ENCODE measurements at places on chromosomes 2 and 18.

- DNase-seq = no peak
Observed at GRCh38 chr2:57022496-57022895, 838.7 kb downstream of the CCDC85A start.

GRCh38 chr2:53234548-53234903 is 533.1 kb upstream of the CHAC2 start:
- DNase-seq = no peak

DNA sequence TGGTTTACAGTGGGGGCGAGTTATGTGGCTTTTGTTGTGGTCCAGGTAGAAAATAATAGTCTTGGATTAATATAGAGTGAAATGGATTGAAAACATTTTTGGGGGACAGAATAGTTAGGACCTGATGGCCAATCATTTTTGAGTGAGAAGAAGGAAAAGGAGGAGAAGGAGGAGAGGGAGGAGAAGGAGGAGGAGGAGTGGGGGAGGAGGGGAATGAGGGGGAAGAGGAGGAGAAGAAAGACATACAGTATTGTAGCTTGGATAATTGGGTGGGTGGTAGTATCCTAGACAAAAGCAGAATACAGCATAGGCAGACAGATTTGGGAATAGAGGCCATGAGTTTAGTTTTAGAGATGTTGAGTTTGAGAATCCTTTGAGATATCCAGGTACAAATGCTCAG is 101.6 kb downstream of the GATA6 start:
- no peak for DNase-seq

DNA sequence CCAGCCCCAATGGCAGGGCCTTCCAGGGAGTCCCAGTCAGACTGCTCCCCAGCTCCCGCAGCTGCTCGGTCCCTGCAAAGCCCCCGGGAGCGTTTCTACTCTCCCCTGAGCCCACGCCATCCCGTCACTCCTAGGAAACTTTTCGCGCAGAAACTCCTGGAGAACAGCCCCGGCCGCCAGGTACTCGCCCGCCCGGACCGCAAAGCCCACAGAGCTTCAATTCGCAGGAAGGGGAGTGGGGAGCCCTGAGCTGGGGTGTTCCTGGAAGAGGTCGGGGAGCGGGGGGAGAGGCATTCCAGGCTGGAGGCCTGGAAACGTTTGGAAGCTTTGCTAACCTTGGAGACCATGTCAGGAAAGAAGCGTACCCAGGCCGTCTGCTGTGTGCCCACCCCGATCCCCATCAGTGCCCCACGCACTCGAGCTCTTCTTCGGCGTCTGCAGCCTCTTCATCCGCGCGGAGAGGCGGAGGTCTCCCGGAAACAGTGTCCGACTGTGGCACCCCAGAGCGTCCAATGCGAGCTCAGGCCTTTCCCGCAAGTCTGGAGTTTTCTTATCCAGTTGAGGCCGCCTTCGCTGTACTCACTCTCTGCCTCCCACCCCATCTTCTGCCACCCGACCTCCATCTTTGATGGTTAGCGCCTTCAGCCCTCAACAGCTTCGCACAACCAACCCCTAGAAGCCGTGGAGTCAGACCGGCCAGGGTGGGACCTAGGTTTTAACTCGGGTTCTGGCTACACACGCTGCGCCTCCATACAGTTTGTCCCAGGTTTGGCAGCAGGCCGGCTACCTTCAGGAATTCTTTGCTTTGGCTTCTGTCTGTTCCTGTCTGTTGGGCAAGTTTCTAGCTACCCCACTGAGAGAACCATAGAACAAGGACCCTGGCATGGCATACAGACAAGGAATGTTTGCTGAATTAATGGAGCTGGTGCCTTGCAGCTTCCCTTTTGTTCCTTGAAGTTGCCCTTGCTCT is 3.7 kb downstream of the PCGF1 start:
- DNase-seq = no peak

DNA sequence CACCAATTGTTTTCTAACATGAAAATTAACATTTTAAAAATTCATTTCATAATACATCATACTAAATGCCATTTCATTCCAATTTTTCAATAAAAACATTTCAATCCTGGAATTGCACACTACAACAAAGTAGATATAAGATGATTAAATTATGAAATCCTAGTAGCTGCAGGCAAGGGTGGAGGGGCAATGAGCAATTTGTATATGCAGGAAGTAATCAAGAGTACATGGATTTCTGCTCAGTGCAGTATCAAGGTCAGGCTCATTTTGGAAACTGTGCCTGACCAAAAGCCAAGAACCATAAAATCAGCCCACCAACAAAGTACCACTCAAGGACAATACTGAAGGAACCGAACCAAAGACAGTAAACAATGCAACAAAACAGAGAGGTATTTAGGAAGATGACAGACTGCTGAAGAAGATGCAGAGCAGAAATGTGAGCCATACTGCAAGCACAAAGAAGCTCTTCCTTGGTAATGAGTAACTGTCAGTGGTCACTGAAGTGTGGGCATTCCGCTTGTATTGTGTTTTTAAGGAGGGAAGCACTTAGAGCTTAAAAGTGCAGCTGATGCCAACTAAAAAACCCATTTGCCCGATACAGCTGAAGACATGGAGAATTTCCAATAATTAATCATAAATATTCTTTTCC is 34.5 kb upstream of the DSEL start:
- DNase-seq = no peak

DNA sequence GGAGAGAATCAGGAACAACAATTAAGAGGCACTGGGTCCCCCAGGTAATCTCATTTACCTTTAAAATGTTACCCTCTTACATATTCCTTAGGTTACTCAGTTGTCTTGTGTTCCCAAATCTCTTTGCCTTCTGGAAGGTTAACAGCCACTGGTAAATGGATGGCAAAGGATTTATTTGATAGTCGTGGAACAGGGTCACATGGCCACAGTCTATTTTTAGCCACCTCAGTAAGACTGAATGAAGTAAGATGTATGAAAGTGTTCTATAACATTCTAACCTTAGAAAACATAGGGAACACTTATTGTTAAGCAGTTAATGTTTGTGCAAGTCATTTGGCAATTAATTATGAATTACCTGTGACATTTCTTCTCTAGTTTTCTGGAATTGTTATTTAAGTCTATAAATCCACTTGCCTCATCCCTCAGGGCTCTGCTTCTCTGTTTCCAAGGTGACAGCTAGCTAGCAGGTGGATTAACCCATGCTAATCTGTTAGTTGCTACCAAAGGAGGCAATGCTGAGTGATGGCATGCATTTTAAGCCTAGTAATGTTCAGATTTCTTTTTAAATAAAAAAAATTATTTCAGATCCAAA is 211.0 kb downstream of the PIK3C3 start:
- DNase-seq = no peak

GRCh38 chr2:59903994-59904544 is 649.4 kb downstream of the BCL11A start:
- DNase-seq = no peak

GRCh38 chr2:12686708-12687283 is 29.9 kb upstream of the TRIB2 start:
- DNase-seq = no peak

DNA sequence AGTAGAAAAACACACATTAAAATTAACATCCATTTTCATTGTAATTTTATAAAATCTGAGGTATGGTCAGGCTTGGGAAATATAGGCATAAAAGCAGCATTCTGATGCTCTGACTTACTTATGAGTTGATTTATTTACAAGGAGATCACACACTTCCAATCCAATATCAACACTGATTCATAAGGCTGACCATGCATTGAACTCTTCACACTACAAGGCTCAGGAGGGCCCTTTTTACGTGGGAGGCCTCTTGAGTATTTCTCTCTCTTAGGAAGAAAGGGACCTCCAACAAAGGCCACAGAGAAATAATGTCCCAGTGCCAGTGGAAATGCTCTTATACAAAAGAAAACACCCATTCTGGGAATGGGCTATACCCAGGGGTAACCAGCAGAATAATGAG is 222.8 kb downstream of the NAPG start:
- DNase-seq = no peak

GRCh38 chr18:62461591-62461990 is 61.2 kb upstream of the ZCCHC2 start:
- no peak for DNase-seq

DNA sequence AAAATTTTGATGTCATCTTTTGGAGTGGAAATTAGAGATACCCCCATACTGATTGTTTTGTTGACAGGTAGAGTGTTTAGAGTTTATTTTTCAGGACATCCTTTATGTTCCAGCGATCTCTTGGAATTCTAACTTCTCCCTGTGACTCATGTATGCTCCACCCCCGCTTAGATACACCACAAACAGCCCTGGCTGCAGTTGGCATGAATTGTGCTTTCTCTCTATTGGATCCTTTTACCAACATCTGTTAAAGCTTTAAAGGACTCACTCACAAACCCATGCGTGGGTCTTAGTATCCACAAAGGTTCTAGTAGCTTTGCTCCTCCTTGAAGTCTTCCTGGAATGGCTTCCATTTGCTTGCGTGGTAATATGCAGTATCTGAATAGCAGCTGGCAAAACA is 409.5 kb upstream of the POU3F3 start:
- no peak for DNase-seq

GRCh38 chr2:105645031-105645937 is 99.4 kb upstream of the NCK2 start:
- no peak for DNase-seq

DNA sequence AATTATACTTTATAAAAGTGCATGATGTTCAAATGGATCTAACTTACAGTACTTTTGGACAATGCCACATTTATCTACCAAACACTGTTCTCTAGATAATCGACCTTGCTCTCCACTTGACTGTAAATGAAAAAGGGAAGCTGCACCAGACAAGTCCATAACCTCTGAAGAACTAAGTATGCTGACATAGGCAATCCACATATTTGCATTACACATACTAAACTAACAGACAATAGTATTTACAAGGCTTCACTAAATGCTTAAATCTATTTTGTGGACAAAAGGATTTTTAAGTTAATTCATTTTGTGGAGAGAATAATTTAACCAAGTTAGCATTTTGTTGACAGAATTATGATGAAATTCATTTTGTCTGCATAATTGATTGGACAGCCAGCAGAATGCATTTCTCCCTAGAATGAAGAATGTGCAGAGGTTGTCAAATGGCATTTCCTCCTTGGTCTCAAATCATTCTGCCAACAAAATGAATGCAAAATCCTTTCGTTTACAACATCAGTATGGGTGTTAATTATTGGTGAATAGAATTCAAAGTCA is 520.9 kb downstream of the CPS1 start:
- no peak for DNase-seq

DNA sequence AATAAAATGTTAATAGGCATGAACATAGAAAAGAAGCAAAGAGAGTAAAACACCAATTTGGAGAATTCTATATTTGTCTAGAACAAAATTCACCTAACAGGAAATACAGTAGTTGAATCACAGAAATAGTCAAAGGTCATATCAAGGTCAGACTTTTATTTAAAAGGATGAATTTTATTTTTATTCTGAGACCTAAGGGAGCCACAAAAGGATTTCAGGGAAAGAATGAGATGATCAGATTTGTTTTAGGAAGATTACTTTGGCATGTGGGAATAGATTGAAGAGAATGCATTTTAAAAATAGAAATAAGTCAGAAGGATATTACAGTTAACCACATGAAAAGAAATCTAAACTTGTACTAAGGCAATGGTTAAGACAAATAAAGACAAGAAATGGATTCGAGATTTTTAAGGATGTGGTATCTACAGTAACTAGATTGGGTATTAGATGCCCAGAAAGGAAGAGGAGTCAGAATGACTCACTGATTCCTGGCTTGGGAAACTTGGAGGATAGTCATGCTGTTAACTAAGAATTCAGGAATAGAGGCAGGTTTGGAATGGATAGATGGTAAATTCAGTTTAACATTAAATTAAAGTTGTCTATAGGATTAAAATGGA is 56.0 kb downstream of the METTL4 start:
- DNase-seq = no peak

GRCh38 chr18:58221060-58221725 is 177.2 kb downstream of the NEDD4L start:
- DNase-seq = no peak

DNA sequence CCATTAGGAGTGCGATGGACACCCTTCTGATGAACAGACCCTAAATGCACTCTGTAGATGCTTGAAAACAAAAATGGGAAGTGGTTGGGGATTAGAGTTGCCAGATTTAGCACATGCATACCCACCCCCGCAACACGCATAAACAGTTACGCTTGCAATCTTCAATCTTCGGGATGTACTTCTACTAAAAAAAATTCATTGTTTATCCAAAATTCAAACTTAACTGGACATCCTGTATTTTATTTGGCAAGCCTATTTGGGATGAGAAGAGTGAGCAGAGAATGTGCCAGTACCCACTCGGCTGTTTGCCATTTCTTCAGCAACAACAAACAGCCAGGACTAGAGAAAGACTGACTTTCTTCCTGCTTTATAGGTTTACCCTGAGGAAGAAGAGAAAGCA is 18.4 kb downstream of the KIAA2012 start:
- no peak for DNase-seq

GRCh38 chr2:158923180-158923594 is 45.3 kb upstream of the TANC1 start:
- DNase-seq = no peak

GRCh38 chr2:143545059-143545948 is 416.1 kb downstream of the ARHGAP15 start:
- no peak for DNase-seq

DNA sequence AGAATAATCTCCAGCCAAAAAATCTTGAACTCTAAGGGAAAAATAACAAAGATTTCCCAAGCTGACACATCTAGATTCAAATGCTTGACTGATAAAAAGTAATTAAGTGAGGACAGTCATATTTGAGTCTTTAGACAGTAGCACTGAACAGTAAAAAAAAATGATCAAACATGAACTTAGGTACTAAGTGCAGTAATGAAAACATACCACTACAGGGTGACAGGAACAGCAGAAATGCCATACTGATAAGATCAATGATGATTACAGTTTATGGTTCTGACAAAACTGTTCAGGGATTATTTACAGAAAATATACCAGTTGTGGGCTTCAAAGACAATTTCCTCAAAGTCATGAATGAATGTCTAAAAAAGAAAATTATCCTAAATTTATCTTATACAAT is 80.3 kb downstream of the OSBPL1A start:
- no peak for DNase-seq

- DNase-seq = no peak
Observed at GRCh38 chr2:79994161-79994560, 310.4 kb downstream of the LRRTM1 start.
